ENCODE measurements at places on chromosomes 12 and 14.

GRCh38 chr12:7985802-7986418, 46.6 kb upstream of the FOXJ2 start:
- DNase-seq: no peak

DNA sequence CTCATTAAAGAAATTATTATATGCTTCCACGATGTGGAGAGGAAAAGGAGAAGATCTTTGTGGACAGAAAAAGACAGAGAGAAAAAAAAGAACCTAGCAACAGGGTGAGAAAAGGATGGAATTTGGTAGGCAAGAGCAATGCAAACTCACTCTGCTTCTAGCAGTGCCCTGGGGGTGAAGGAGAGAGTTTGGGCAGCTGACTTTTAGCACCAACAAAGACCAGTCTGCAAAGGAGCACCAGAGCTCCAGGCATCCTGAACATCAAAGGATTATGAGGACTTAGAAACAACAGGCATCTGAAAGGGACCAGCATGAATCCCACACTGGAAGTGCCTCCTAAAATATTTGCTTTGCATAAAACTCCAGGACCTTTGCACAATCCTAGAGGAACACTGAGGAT, 32.8 kb upstream of the RERG start:
- no peak for DNase-seq

DNA sequence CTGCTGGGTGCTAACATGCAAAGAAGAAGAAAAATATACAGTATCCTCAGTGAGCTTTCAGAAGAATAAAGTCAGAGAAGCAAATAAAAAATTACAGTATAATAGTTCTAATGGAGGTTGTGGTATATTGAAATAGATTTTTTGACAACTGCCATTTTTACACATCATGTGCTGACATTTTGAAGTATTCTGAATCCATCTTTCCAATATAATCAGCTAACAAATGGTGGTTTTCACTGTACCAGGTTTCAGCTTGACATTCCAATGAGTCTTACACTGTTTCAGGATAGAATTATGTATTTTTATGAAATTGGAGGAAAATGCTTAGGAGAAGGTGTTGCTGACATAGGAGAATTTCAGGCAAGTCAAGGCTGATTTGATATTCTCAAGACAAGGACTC, 26.3 kb upstream of the TBC1D30 start:
- no peak for DNase-seq

DNA sequence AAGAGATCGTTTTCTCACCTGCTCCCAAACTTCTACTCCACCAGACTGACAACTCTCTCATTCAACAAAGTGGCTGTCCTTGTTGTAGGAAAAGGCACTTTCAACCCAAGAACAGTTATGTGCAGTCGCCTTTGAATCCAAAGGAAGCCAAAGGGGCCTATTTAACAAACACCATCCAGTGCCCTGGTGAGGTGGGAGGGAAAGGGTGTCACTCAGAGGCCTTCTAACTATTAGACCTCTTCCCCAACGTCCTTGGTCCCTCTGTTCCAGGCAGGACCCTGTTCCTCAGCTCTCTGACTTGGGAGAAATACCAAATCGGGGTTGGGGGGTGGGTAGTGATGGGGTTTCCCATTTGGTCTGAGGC, 3.2 kb downstream of the SIX4 start:
- no peak for DNase-seq

- no peak for DNase-seq
Observed at GRCh38 chr14:91754819-91755218, 22.9 kb upstream of the CATSPERB start.

DNA sequence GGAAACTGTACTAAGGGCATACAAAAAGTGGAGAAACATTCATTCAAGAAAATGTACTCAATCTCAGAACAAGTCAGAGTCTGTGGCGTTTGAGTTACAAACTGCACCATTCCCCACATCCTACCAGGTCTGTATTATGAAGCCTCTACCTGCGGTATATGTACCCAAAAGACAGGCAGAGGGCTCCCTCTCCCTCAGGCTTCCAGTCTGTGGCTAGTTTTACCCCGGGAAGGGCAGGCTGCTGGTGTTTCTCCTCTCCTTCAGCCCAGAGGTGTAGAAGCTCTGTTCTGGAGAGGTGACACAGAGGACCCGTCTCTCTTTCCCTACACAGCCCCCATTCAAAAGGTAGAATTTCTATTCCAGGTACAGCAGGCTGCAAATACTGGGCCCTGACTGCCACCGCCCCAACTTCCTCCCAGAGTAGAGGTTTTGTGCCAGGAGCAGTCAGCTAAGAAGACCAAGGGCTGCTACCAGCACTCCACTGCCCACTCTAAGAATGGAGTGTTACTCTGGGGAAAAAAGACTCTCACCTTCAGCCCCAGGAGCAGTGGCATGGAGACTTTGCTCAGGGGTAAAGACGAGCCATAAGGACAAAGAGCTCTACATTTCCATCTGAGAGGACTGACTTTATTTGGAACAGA, 39.4 kb downstream of the PARP11 start:
- DNase-seq: no peak

- no peak for DNase-seq
Observed at GRCh38 chr14:69096781-69097475, 56.0 kb downstream of the DCAF5 start.

- no peak for DNase-seq
Observed at GRCh38 chr12:131380965-131381705, 329.8 kb upstream of the SFSWAP start.

- peak; percentile 52 for DNase-seq
Observed at GRCh38 chr12:11717519-11717961, 68.1 kb downstream of the ETV6 start.

- DNase-seq: no peak
Observed at GRCh38 chr14:90288651-90289355, 32.5 kb downstream of the PSMC1 start.

DNA sequence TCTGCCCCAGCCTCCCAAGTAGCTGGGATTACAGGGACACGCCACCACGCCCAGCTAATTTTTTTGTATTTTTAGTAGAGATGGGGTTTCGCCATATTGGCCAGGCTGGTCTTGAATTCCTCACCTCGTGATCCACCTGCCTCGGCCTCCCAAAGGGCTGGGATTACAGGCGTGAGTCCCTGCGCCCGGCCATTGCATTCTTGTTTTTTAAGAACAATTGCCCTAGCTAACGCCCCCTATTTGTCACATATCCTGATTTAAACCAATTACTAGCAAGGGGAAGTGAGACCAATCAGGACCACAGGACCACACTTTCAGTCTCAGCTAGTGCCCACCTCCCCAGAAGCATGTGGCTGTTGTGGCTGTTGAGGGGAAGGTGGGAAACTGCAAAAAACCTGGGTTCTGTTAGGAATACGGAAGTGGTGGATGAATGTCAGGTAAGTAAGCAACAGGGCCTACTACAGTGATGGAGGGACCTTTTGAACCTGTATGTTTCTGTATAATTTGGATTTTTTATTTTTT, 37.8 kb upstream of the NFYB start:
- no peak for DNase-seq

- no peak for DNase-seq
Observed at GRCh38 chr12:6839482-6840201, 1.1 kb upstream of the GNB3 start.

DNA sequence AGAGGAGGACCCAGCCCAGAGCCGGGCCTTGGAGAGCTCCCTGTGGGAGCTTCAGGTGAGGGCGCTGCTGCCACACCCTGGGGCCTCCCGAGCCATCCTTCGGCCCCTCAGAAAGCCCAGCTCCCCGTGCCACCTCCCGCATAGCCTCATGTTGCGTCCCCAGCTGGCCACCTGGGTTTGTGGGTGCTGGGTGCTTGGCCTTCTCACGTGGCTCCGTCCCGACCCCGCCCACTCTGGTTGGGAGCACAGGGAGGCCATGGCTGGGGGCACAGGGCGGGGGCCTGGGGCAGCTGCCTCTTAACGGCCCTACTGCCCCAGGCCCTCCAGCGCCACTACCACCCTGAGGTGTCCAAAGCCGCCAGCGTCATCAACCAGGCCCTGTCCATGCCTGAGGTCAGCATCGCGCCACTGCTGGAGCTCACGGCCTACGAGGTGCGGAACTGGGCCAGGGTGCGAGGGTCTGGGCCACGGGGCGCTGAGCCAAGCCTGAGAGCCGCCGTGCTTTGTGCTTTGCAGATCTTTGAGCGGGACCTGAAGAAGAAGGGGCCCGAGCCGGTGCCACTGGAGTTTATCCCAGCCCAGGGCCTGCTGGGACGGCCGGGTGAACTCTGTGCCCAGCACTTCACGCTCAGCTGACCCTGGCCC, 7.6 kb downstream of the NOC4L start:
- DNase-seq: no peak

DNA sequence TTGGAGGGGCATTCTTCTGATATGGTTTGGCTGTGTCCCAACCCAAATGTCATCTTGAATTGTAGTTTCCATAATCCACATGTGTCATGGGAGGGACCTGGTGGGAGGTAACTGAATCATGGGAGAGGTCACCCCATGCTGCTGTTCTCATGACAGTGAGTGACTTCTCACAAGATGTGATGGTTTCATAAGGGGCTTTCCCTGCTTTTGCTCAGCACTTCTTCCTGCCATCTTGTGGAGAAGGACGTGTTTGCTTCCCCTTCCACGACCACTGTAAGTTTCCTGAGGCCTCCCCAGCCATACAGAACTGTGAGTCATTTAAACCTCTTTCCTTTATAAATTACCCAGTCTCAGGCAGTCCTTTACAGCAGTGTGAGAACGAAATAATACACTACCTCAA, 382.4 kb downstream of the VRK1 start:
- peak; percentile 19 for DNase-seq

DNA sequence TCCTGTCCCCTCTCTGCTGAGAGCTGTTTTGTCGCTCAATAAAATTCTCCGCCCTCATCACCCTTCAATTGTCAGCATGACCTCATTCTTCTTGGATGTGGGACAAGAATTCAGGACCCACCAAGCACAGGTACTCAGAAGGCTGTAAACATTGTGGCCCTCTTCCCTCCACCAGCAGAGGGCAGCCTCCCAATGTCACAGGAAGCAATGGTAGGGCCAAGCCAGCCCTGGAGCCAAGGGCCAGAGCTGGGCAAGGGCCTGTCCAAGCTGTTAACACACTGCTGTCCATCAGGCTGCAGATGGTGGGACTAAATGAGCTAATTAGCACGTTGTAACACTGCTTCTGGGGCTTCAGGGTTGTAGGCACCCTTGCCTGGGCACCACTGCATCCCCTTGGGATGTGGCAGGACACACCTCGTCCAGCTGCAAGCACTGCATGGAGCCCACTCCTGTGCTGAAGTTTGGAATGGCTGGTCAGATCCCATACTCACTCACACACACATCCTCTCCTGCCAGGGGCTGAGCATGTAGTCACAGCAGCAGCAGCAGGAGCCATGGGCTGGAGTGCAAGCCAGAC, 62.7 kb upstream of the HECTD1 start:
- no peak for DNase-seq

- DNase-seq: no peak
Observed at GRCh38 chr14:69632164-69632563, 20.8 kb downstream of the SUSD6 start.

GRCh38 chr12:32545413-32545980, 133.6 kb upstream of the DNM1L start:
- no peak for DNase-seq

DNA sequence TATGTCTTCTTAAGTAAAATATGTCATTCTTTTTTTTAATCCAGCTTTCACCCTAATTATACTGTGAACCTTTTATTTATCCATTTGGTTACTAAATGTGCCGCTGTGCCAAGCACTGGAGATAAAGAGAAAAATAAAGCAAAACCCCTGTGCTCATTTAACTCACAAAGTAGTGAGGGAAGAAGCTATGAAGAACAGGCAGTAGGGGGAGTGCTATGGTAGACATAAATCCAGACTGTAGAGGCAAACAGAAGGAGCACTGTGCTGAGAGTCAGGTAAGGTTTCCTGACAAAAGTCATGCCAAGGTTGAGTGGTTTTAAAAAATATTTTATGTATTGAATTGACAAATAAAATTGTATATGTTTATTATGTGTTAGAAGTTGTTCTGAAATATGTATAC, 188.5 kb upstream of the SYT10 start:
- no peak for DNase-seq

- no peak for DNase-seq
Observed at GRCh38 chr12:5437589-5437988, 5.7 kb downstream of the NTF3 start.

DNA sequence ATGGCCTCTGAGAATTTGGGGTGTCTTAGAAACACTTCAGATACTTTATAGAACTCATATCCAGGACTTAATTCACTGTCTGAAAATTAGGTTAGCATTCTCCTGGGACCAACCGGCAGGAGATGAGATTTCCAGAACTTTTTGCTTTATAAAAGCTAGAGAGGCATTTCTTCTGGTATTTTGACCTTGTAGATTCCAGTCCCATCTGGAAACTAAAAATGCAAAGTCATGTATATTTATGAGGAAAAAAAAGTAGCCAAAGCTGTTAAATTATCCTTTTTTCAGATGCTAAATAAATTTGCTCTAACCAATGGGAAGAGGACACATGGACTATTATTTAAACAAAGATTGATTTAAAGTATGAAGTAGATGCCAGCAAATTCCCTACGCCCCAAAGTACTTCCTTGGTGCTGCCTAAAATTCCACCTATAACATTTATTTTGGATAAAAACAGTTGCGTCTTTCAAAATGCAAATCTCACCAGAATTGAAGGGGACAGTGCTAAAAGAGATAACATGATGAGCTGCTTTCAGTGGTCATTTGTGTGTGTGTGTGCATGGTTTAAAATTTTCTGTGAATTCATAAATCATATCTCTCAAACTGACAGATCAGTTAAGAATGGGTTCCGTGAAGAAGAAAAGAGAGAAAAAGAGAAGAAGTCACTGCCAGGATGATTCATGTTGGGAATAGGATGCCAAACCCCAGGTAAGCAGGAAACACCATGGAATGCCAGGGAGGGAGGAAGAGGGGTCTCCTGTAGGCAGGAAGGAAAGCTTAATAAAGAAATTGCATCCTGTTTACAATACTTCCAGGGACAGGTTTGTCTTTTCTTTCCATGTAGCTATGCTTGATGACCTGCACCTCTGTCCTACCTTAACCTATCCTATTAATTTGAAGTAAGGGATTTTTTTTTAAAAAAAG, 97.7 kb upstream of the RGS6 start:
- DNase-seq: no peak

DNA sequence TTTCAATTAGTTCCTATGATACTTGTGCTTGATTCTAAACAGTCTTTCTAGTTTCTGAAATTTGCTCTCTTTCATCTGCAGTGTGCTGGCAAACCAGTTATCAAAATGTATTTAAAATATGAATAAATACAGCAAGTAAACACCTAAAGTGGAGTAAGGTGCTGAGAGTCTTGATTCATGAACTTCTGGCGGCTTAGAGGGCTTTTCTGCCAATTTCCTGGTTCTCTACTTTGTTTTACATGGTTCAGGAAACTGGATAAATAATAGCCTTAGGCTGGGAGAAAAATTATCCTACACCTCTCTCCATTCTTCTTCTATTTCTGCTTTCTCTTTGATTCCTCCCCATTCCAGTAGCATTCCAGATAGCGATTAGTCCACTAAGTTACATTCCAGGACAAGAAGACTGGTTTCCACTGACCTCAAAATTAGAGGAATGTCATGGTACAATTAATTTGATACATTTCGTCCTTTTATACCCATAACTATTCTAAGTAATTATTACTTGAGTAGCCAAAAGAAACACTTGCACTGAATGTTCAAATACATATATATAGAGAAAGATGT, 14.9 kb downstream of the ATP2B1 start:
- DNase-seq: peak; percentile 40

- no peak for DNase-seq
Observed at GRCh38 chr14:68312884-68313610, 479.8 kb downstream of the ZFP36L1 start.

GRCh38 chr14:98290596-98290995, 981.4 kb downstream of the BCL11B start:
- DNase-seq: peak; percentile 21

GRCh38 chr12:4221258-4221620, 52.3 kb upstream of the CCND2 start:
- peak; percentile 30 for DNase-seq

All from fibroblast of skin of scalp (primary cell).